Head of caudate nucleus (tissue), 42 donors: ENCODE measurements at places on chromosomes 3 and 15.

DNA sequence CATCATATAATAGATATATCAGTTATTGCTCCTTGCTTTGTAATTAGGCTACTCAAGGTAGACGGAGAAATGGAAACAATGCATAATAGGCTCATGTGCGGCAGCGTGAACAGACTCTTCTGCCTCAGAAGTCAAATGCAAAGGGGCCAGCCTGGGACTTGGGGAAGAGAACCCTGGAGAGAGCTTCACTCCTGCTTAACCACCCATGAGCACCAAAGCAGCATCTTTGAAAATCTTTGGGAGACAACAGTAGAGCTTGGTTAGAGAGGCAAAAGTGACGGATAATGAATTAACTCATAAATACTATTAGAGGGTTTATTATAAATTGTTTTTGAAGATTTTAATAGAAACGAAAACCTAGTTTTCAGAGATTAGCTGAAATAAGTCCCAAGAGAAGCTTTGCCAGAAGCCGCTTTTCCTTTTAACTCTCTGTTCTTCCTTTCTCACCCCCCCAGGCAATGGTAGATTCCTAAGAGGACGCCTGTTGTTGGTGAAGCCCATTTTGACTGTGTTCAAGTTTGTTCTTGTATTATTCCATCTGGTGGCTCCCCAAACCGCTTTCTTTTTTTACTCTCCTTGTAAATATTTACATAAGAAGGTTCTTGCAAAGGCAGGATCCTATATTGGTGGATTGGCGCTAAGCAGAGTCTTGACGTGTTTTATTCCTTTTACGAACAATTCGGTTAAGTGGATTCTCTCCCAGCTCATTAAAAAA lies 196.0 kb upstream of the TPRG1 start:
- no peak for DNase-seq

- DNase-seq = no peak
These were observed 29.1 kb downstream of the CRYGS start for GRCh38 chr3:186515125-186515524.

- no peak for DNase-seq
These were observed 97.7 kb downstream of the GAP43 start for GRCh38 chr3:115720983-115721382.

DNA sequence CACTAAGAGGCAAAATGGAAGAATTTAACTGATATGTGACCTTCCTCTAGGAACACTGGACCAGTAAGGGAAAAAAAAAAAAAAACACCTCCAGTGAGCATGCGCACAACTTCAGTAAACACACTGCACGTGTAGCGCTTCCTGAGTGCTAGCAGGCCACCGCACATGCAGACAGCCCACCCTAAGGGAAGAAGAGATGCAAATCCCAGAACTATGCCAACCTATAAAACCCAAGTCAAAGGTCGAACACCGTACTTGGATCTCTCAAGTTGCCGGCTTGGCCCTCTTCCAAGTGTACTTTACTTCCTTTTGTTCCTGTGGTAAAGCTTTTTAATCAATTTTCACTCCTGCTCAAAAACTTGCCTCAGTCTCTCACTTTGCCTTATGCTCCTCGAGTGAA lies 64.5 kb upstream of the CADPS start:
- no peak for DNase-seq

DNA sequence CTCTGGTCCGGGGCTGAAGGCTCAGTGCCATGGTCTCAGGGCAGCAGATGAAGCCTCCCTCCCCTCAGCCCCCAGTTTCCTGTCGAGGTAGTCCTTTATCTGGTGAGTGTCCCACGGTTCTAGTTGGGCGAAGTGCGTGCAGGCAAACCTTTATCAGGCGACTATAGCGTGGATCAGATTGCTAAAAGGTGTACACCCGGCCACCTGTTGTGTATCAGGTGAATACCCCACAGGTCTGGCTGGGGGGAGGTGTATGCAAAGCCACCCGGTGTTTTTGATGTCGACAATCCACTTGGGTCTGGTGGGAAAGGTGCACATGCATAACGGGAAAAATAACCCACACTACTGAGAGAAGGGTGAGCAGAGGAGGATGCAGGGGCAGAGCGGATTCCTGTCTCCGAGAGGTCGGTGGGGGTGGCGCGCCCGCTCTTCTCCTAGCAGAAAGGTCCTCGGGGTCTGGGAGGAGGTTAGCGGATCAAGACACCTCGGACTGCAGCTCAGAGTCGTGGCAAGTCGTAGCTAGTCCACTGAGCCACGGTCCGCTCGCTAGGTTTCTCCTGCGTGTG lies 507 bp downstream of the SLC12A6 start:
- no peak for DNase-seq

DNA sequence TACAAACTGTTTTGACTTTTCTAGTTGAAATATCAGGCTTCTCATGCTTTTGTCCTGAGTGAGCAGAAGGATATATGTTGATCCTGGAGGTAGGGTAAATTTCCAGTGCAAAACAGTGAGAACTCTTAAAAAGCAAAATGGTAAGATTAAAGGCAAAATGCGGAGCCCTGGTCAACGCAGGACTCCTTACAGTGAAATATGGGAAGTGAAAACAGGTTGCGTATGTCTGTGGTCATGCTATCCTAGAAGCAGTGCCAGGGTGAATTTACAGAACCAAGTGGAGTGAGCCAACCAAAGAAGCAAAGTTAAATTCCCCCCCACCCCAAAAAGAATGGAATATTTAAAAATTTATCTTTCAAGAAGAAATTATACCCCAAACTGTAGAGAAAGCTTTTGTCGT lies 256.4 kb downstream of the NR2F2 start:
- no peak for DNase-seq

DNA sequence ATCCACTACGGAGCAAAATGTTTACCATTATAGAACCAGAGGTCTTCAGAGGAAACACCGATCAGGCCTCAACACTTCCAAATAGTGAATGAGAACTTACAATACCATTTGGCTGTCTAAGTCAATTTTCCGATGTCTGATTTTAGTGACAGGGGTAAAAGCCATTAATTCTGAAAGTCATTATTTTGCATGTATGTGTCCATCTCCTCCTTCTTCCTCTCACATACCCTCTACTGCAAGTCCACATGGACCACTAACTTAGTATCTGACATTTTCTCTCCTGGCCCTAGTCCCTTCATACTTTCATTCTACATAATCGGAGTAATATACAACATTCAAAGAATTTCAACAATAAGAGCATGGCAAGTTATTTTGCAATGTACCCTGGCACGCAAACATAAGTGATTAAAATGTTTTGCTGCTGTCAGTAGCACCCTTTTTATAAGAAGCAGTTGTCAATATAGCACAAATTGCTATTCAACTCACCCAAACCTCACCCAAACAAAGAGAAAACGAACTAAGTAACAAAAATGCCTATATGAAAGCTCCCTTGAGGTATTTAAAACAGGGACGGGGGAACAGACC lies 1.9 kb downstream of the TOP2B start:
- no peak for DNase-seq

GRCh38 chr3:50123394-50124051 lies 31.6 kb upstream of the SEMA3F start:
- no peak for DNase-seq

GRCh38 chr3:181633556-181633955 lies 78.2 kb upstream of the SOX2 start:
- DNase-seq = no peak

- no peak for DNase-seq
These were observed 118.4 kb downstream of the ATP1B3 start for GRCh38 chr3:141994856-141995255.

- DNase-seq = no peak
These were observed 101.6 kb downstream of the RPL22L1 start for GRCh38 chr3:170768334-170768801.

DNA sequence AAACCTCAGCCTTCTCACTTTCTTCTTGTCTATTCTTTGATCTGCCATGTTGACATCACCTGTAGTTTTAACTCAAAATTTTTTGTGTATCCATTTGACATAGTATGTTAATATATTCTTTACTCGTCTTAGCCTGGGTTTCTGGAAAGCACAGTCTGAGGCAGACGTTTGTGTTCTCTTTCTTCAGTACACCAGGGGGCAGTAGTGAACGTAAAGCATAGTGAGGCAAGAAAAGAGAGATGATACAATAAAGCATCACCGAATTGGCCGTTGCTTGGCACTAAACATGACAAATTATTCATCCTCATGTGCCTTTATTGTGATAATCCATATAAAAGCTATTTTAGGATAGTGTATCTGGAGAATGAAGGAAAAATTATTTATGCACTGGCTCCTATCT lies 141.0 kb upstream of the MYRIP start:
- peak; percentile 7 for DNase-seq

DNA sequence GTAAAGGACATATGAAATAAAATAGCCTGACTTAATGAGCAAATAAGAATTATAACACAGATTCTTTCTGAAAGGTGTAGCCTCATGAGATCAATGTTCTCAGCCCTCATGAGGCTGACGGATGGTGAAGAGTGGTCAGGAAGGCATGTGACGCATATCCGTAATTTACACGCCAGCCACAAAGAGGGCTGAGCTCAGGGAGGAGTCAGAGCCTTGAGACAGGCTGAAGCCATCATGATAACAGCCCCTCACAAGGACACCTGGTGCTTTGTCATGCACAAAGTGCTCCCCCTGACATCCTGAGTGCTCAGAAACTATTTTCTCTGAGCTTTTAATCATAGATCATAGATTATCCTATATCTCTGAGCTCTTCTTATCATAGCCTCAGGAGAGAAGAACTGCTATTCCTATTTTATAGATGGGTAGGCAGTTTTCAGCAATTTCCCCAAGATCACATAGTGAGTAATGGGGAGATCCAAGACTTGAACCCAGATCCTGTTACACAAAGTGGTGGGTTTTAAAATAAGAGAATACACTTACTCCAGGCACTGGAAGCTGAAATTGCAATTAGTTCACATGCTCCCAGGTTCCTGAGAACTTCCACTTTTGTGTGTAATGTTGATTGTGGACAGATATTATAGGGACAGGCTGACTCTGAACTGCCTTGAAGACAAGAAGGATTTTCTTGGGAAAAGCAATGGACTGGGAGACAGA lies 267.1 kb downstream of the RPLP1 start:
- no peak for DNase-seq

DNA sequence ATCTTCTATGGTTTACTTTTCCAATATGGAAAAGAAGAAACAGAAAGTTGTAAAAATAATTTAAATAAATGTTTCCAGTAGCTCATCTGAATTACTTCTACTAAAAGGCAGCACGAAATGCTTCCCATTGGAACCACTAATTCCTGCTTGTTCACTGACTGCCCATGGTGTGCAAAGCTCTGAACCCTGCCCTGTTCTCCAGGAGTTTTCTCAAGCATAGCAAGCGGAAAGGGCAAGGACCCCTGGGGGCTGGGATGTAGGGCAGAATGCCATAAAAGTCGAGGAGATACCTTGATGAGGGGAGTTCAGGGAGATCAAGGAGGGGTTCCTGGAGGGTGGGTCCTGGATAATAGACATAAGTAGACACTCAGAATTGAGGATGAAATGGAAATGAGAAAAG lies 35.3 kb upstream of the BNC1 start:
- no peak for DNase-seq

DNA sequence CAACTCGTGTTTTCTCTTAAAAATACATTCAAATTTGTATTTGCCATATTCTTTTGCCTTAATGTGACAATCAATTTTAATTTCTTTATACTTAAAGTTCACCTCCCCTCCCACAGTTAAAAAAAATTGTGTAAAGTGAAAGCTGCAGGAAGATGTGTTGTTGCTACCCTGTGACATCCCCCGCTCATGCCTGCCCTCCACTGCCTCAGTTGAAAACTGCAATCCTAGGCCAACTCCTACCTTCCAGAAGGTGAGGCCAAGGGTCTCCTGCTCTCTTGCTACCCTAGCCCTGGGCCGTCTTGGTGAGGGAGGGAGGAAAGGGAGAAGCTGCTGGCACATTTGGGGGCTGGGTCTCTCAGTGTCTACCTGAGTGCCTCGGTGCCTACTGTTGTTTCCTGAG lies 57.0 kb upstream of the CMTM7 start:
- DNase-seq = no peak

DNA sequence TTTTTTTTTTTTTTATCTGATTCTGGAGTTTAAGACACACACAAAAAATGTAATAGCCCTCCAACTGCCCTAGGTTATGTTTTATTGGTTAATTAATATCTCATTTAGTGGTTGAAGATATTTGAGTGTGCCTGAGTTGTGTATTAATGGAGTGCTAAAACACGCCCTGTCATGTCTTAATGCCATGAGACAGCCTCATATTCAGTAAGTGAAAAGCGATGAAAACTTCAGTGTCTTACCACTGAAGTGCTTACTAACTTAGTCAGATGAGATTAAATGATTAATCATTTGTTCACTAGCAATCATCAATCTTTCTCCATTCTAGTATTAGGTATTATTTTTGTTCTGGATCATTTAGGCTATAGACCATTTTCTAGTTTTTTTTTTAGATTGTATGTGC lies 544.7 kb upstream of the ROBO2 start:
- DNase-seq = no peak

- DNase-seq = no peak
These were observed 7.3 kb upstream of the SERPINI2 start for GRCh38 chr3:167481164-167481563.

DNA sequence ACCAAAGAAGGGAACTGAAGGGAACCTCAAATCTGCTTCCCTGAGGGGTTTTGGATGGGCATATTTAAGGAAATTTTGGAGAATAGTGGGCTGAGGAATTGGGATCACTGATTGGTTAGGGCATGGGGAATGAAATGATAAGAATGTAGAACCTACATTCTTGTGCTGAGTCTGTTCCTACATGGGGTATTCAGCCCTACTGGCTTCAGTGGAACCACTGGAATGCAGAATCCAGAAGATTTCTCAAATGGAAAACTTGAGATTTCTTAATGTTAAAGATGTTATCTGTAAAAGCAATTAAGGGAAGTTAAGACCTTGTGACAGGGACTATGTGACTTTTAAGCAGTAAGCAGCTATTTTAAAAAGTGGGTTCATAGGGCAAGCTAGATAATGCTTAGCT lies 1062.4 kb downstream of the AGBL1 start:
- no peak for DNase-seq

- DNase-seq = no peak
These were observed 880.6 kb upstream of the ARPP21 start for GRCh38 chr3:34758630-34759261.

DNA sequence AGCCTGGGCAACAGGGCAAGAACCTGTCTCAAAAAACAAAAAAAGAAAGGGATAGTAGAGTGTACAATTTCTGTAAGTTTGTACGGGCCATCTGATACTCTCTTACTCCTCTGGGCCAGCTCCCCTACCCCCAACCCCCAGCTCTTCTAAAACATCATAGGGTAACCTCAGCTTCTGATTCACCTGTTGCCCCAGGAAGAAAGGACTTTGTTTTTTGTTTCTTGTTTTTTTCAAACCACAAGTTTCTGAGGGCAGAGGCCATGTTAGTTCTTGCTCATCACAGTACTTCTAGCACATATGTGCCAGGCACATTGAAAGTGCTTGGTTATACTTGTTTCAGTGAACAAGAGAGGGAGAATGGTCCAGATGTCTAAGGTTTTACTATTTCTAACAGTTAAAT lies 20.2 kb downstream of the ATOSA start:
- no peak for DNase-seq
